ENCODE measurements at places on chromosomes 2 and 18. TPM values are rescaled to one million over a fixed set of nuclear protein-coding genes. Genes with fewer than 3 reads are reported as not detected.

GRCh38 chr2:199495147-199495546, 37.4 kb upstream of the SATB2 start:
- DNase-seq: no peak

DNA sequence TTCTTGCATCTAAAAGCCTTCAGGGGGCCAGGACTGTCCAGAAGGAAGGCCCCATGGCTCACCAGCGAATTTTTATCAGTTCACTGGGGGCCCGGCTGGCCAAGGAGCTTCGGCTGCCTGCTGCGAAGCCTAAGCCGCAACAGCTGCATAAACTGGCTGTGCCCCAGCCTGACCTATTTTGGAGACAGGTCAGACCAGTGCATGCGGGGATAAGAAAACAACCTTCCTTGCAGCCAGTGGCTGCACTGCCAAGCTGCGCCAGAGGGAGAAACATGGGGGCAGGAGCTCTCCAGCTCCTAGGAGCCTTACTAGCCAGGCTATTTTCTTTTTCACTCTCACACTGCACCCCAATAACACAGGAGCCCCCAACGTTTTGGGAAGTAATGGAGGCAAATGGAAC, 15.2 kb downstream of the PAX3 start:
- DNase-seq: peak; percentile 60

DNA sequence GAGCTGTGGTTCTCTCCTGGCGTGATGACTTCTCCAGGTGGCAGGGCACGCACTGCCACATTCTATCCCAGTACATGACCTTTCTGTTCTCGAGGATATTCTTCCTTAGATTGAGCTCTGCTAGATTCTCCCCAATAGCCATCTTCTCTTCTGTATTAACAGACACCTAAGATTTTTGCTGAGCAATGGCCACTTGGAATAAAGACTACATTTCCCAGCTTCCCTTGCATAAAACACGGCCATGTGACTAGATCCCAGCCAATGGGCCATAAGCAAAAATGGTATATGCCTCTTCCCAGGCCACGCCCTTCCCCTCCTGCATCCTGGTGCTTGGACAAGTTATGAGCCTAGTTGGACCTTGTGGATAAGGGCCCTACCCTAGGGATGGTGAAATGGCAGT, 82.1 kb downstream of the EIF2AK3 start:
- no peak for DNase-seq

DNA sequence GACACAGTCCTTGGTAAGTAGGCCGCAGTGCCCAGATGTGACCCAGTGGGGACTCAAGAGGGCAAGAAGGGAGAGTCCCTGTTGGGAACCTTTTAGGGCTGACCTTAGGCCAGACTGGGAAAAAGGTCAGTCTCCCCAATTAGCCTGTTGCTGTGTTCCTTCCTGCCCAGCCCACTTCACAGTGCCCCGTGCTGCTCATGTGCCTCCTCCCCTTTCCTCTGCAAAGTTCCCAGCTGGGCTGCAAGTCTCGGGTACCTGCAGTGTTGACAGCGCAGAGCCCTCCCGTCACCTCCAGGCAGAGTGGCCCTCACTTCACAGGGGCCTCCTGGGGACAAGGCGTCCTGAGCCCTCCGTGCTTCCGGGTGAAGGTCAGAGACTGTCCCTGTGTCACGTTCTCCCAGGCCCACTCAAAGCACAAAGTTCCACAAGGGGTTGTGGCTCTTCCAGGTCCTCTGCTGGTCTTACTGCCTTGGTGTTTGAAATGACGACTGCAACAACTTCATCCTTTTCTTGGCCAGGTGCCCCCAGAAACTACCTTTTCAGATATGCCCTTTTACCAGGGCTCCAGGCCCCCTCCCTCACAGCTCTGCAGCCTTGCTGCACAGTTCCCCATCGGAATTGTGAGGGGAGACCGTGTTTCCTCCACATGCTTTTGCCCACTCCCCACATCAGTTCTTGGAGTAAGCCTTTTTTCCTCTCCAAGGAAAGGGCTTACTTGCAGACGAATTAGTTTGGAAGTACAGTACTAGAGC, 225.8 kb downstream of the ALPK2 start:
- peak; percentile 57 for DNase-seq

KIAA2012 gene
- total RNA-seq: not detected

GRCh38 chr18:30491815-30492551, 550.6 kb downstream of the DSC3 start:
- no peak for DNase-seq

DNA sequence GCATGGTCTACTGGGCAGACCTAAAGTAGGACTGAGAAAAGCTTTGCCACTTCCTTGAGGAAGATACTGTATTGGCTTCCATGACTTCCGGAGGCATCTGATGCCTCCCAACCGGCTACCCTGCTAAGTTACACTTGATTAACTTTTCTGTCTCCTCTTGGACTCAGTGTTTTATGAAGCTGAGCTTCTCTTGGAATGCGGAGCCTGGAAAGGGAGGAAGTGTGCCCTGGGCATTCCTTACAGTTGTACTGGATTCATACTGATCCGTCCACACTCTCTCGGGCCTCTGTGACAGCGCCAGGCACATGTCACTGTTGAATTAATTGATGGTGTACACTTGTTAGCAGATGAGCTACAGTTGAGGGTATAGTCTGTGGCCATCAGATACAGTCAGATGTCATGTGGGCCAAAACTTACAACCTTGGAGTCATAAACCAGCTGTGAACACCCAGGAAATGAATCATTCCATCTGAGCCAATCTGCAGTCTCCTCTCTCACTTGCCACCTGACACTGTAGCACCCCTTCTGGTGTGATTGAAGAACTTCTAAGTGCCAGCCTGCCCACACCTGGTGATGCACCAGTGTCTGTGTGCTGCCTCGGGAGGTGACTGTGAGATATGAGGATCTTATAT, 122.5 kb downstream of the FHOD3 start:
- no peak for DNase-seq
